ENCODE measurements at places on chromosomes 7 and 10.

DNA sequence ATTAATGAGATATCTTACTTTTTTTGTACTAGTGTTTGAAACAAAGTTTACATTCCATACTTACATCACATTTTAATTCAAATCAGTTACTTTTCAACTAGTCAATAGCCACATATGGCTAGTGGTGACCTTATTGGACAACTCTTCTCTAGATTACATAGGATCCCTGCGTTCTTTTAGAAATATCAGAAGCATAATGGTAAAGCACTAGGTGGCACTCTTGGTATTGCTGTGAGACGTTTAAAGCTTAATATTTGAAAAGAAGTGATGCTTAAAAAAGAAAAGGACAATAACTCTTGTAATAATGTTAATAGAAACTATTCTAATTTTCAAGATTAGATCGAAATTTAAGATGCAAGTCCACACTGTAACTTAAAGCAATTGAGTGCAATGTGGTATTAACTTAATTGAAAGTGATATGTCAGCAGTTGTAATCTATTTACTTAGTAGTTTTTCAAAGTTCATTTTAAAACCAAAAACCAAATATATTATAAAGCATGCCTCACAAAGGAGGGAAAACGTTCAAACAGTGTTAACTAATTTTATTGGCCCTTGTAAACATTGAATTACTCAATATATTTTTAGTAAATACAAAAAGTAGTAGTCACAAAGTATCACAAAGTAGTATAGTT is 339.1 kb downstream of the ATRNL1 start:
- DNase-seq: no peak

GRCh38 chr7:23607130-23607529 is 9.9 kb downstream of the CCDC126 start:
- DNase-seq: no peak

GRCh38 chr7:117323851-117324711 is 1.2 kb upstream of the WNT2 start:
- DNase-seq: no peak

- no peak for DNase-seq
Observed at GRCh38 chr10:96772196-96772595, 51.9 kb upstream of the PIK3AP1 start.

DNA sequence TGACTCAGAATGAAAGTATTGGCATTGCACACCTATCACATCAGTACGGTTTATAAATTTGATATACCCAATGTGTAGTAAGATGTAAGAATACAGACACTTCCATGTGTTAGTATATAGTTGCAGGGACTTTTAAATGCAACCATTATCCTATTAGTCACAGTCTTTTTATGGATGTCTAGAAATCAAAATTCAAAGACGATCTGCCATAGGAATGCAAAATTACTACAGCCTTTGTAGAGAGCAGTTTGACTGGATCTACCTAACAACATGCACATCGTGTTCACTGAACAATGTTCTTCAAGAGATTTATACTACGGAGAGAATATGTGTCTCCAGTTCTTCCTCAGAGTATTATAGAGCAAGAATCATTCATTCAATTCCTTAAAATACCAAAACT is 317.3 kb upstream of the HGF start:
- DNase-seq: no peak

GRCh38 chr10:129780198-129780597 is 183.9 kb downstream of the EBF3 start:
- DNase-seq: no peak

- no peak for DNase-seq
Observed at GRCh38 chr7:5070206-5070605, 24.5 kb downstream of the RBAK start.

DNA sequence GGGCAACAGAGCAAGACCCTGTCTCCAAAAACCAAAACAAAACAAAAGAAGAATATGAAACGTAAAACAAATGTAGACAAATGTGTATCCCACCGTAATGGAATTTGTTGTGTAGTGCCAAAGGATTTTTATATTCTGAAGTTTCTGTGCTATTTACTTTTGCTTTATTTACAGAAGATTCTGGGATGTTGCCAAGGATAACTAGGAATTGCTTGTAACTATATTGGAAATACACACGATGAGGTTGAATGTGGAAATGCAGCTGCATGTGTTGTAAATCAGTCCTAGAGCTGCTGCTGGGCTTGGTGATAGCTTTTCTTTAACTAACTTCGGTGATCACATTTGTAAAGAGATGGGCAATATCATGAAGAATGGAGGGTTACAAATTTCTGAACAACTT is 39.5 kb downstream of the GALNT17 start:
- DNase-seq: no peak

GRCh38 chr7:128097211-128097731 is 66.0 kb upstream of the LRRC4 start:
- no peak for DNase-seq

DNA sequence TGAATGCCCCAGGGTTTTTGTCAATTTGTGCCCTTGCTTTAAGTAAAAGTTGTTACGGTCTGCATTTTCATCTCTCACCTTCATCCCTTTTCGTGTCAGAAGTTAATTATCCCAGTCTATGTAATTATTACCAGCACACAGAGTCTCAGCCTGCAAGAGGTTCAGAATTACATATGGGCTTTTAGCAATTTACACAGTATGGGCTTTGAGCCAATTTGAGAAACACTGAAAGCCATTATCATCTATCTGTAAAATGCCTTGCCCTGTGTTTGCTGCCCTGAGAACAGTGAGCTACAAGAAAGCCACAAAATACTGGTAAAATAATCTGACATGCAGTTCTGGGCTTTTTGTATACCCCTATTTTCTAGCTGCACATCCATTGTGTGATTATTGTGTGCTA is 125.6 kb upstream of the STEAP4 start:
- no peak for DNase-seq

DNA sequence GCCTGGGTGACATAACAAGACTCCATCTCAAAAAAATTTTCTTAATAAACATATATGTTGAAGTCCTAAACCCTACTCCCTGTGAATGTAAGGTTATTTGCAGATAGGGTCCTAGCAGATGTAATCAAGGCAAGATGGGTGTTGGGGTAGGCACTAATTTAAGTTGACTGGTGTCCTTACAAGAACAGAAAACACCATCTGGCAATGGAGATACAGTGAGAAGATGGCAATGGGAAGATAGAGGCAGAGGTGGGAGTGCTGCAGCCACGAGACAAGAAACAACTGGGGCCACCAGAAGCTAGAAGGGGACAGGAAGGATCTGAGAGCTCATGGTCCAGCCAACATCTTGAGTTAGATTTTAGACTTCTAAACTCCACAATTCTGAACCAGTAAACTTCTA is 606.4 kb downstream of the CNTNAP2 start:
- no peak for DNase-seq

DNA sequence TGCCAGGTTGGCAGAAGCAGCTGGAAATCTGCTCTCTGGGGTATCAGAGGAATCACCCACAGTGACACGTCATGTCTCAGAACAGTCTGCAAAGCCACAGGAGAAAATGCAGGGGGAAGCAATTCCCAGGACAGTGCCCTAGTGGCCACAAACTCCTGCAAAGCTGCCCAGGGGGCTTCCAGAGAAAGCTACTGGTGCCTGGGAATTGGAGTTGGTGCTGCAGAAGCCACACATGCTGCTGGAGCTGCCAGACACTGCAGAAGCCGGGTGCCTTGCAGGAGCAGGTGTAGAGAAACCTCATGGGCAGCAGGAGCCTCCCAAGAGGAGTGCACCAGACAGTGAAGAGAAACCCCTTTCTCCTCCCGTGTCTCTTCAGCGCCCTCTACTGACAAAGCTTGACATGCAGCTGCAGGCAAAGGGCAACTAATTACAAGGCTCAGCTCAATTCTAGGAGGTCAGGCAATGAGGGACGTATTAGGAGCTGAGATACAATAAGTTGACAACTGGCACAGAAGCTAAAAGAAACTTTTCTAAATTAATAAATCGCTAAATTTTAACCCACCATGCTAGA is 30.2 kb upstream of the NUB1 start:
- DNase-seq: no peak

- no peak for DNase-seq
Observed at GRCh38 chr10:92031580-92031979, 108.0 kb downstream of the BTAF1 start.

- no peak for DNase-seq
Observed at GRCh38 chr10:20004087-20004523, 187.9 kb downstream of the PLXDC2 start.

DNA sequence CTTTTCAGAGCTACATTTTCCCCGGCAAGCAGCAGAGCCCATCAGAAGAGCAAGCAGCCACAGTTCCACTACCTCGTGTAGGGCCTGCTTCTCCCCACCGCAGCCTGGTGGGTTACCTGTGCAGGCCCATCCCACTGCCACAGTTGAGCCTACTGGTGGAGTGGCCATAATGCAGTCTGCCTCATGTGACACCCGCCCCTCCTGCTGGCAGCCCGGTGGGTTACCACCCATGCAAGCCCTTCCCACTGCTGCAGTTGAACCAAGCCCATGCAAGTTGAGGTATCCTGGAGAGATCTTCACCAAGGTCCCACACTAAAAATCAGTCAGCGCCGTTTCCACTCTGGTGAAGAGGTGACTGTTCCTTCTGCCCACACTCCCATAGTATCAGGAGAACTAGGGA is 32.1 kb upstream of the CNNM1 start:
- no peak for DNase-seq

GRCh38 chr7:50648076-50648475 is 82.9 kb upstream of the DDC start:
- DNase-seq: no peak

DNA sequence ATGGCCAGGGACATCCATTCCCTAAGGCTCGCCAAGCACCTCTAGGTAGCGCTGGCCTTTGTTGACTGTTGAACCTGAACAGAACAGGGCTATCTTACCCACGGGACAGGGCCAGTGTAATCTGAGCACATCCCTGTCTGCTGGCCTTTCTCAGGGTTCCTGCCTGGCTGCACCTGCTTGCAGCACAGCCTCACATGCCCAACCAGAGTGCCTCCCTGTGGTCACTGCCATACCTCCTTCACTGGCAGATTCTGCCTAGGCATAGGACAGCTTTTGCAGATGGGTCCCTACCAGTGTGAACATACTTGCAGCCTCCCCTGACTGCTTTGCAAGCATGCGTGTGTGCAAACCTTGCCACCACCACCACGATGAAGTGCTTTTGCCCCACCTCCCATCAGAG is 15.8 kb upstream of the LIPN start:
- no peak for DNase-seq

DNA sequence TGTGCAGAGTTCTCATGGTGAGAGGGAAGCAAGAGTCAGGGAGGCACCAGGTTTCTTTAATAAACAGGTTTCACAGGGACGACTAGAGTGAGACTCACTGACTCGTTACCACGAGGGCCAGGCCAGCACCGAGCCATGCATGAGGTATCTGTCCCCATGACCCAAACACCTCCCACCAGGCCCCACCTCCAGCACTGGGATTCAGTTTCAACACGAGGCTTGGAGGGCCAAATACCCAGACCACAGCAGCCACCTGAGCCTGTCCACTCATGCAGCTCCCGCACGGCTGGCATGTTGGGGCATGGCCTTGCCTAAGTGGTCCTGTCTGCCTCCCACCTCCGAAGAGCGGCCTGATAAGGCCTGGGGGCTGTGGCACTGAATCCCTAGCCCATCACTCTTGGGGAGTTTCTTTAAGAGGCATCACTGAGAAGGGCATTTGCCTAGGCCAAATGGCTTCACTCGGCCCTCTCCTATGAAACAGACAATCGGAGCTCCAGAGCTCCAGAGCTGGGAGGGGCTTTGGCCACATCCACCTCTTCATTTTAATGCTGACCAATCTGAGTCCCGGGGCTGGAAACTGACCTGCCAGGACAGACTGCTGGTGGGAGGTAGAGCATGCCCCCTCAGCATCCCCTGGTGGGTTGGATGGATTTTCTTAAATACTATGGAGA is 157.8 kb downstream of the DNAJB6 start:
- no peak for DNase-seq

DNA sequence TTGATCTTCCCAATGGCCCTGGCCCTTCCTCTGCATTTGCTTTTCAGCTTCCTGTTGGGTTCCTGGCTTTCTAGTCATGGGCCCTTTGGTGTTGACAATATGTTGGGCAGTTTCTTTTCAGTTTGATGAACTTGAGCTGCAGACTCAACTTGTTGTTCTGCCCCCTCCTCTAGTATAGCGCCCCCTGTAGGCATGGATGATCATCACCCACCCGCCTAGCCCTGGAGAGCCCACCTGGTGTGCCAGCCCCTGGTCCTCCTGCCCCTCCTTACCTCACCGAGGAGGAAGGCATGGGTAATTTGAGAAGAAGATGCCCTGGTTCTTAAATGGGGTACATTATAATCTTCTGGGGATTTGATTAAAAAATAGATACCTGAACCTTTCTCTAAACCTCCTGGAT is 271.2 kb downstream of the SNX10 start:
- no peak for DNase-seq

- no peak for DNase-seq
Observed at GRCh38 chr10:101050208-101051069, 11.3 kb upstream of the KAZALD1 start.

DNA sequence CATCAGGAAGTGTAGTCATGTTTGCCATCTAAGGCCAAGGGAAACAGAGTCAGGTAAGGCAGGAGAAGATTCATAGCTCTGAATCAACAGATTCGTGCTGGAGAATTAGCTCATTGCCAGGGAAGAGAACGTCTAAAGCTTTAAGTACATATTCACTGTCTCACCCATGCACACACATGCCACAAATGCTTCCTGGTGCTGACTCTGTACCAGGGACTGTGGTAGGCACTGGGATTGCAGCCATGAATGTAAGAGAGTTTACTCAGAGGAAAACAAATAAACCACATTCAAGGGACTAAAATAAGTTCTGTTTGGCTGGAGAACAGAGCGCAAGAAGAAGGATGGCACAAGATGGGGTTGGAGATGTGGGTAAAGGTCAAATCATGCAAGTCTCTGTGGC is 89.8 kb upstream of the HPS1 start:
- DNase-seq: no peak

- no peak for DNase-seq
Observed at GRCh38 chr7:55343002-55343781, 21.9 kb upstream of the LANCL2 start.

GRCh38 chr7:129315960-129316359 is 91.1 kb downstream of the AHCYL2 start:
- no peak for DNase-seq

DNA sequence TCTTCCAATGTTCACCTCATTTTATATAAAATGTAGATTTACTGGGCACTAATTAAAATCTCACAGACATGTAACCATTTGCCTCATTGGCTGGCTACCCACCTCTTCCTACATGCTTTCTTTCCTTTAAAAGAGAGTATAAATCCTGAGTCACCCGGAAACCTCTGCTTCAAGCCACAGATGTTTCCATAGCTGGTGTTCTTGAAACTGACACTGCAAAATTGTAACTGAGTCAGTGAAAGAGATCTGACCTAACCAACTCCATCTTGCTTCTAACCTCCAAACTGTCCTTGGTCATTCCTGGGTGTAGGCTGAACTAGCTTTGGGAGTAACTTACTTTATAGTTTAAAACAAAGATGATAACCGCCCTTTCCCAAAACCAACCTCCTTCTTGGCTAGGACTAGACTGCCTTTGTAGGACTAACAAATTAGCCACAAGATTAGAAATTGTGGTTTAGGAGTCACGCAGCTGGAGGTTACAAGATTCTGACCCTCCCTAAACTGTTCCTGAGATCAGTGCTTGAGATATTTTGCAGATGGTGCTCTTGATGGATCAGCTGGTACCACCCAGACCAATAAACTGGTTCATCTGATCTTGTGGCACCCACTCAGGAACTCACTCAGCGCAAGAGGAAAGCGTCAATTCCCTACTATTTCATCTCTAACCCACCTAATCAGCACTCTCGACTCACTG is 33.5 kb downstream of the SVOPL start:
- no peak for DNase-seq

GRCh38 chr10:131495224-131495623 is 183.7 kb upstream of the TCERG1L start:
- no peak for DNase-seq

- DNase-seq: no peak
Observed at GRCh38 chr7:19530261-19530660, 178.6 kb downstream of the POLR1F start.

Measured in iPS DF 6.9 (cell line).